ENCODE measurements at places on chromosomes 13 and 19.
A peak's percentile ranks its signal among the peaks of the same experiment; 100 is the strongest.

DNA sequence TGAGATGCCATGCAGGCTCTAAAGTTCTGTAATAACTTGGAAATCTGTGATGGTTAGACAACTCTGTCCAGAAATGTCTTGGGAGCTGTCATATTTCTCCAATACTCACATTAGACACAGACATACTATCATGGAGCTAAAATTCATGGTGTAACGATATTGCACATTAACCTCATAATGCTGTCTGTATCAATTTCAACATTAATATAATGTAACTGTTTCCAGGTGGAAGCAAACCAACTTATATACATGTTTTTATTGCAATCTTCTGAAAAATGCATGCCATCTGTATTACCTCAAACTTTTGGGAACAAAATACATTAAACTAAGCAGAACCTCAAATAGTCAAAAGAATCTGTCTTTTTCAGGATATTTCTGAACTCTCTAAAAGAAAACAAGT is 14.7 kb upstream of the SPART start:
- peaks cover 18% of the 10 kb centered on the region for H3K27me3 ChIP-seq
- DNase-seq, result no peak
- H3K27ac ChIP-seq, result no peak overlapping the region
- no peaks in the 10 kb centered on the region for H3K4me1 ChIP-seq
- no peak overlapping the region for H3K4me3 ChIP-seq
- H3K36me3 ChIP-seq, result no peaks in the 10 kb centered on the region

DNA sequence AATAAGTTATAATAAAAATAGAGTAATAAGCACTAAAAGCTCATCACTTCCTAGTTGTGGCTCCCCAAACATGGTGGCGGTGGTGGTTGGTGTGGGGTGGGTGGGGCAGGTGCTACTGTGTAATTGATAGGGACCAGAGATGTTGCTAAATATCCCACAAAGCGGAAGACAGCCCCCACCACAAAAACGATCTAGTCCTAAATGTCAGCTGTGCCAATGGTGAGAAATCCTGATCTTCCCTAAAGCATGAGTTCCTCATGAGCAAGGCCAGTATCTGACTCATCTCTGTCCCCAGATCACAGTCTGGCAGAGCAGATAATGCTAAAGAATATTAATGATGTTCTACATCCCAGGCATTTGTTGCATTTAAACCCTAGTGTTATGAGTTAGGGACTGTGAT is 1.9 kb upstream of the EDDM13 start:
- DNase-seq, result no peak
- H3K36me3 ChIP-seq, result peaks cover 7% of the 10 kb centered on the region
- no peak overlapping the region for H3K27ac ChIP-seq
- H3K27me3 ChIP-seq, result no peaks in the 10 kb centered on the region
- H3K4me3 ChIP-seq, result no peak overlapping the region

GRCh38 chr19:39369200-39369599 is 21.7 kb downstream of the PAF1 start:
- no peaks in the 10 kb centered on the region for H3K4me1 ChIP-seq
- no peak overlapping the region for H3K27ac ChIP-seq
- no peak for DNase-seq
- no peak overlapping the region for H3K4me3 ChIP-seq
- H3K36me3 ChIP-seq, result peaks cover 21% of the 10 kb centered on the region

- H3K4me1 ChIP-seq, result no peaks in the 10 kb centered on the region
- H3K27me3 ChIP-seq, result no peaks in the 10 kb centered on the region
- no peak for DNase-seq
Observed at GRCh38 chr19:2668175-2668763, 34.2 kb downstream of the GNG7 start.

DNA sequence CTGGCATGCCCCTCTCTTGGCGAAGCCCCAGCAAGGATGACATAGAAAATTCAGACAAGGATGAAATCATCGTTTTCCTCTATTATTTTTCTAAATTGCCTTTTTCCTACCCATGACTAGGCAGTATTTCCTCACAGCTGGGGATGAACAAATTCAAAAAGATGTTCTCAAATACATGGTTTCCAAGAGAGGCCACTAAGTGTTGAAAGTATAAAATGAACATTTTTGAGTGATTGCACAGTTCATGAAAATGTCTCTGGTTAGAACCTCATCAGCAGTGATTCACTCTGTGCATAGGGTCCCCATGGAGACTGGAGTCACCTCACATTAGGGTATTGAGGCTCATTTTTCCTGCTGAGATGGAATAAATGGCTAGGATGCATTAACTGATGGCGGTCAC is 373.7 kb downstream of the DNAJC15 start:
- no peak for DNase-seq
- peaks cover 10% of the 10 kb centered on the region for H3K27me3 ChIP-seq
- H3K36me3 ChIP-seq, result no peaks in the 10 kb centered on the region
- H3K27ac ChIP-seq, result no peak overlapping the region
- H3K4me1 ChIP-seq, result no peaks in the 10 kb centered on the region

- peaks cover 11% of the 10 kb centered on the region for H3K4me1 ChIP-seq
- peaks cover 11% of the 10 kb centered on the region for H3K27me3 ChIP-seq
- H3K27ac ChIP-seq, result peak within 1 kb of the TSS; percentile 46
- peak within 1 kb of the TSS; percentile 67 for H3K4me3 ChIP-seq
- no peaks in the 10 kb centered on the region for H3K36me3 ChIP-seq
- peak; percentile 70 for DNase-seq
Observed at GRCh38 chr19:4539693-4540581, at the start of gene LRG1. TSS of gene LRG1 (minus strand) at chr19:4540036. CDS start at chr19:4540013, 23 bp downstream.

DNA sequence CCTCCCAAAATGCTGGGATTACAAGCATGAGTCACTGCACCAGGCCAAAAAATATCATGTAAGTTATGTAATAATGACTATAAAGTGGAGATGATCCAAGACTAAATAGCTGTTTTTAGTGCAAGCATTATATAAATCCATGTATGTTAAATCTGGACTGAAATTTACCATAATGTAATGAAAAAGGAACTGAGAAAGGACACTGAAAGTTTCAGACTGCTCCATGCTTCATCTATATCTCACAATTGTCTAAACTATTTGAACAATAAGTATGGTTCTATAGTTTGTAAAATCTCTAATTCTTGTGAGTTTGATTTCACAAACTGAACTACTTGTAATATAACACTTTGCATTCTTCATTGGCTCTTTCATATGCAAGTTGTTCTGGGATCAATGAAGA is 2299.5 kb downstream of the PCDH9 start:
- no peaks in the 10 kb centered on the region for H3K27me3 ChIP-seq
- peak overlapping the region; percentile 41 for H3K27ac ChIP-seq
- no peaks in the 10 kb centered on the region for H3K36me3 ChIP-seq
- DNase-seq, result no peak

DNA sequence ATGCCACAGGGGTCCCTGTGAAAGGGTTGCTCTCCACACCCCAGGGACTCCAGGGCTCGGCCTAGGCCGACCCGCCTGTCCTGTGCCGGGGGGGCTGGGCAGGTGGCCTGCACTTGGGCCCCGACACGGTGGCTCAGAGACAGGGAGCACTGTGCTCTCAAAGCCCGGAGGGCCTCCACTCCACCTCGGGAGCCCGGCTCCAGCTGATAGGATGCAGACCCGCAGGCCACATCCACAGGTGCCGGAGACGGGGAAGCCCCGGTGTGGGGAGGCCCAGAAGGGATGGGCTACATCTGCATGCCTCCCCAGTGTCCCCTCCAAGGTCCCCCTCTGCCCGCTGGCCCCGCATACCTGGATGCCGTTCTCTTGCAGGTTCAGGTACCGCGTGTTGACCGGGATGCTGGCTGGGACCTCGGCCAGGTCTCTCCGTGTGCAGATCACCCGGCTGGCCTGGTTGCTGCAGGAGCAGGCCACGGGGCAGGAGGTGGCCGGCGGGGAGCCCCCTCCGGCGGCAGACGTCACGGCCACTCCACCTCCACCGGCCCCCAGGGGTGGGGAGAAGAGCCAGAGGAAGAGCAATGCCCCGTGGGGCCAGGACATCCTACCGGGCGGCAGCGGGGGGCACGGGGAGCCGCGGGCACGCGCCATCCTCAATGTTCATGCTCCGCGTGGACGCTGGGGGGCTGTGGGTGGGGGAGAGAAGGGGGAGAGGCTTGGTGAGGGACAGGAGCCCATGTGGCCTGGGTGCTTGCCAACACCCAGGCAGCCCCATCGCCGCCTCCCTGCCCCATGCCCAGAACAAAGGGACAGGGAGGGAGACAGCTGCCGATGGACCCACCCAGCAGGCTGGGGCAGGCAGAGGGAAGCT is 19.8 kb downstream of the LRRC4B start:
- peaks cover 32% of the 10 kb centered on the region for H3K27me3 ChIP-seq
- no peaks in the 10 kb centered on the region for H3K36me3 ChIP-seq
- H3K4me3 ChIP-seq, result no peak overlapping the region
- no peak for DNase-seq

- no peaks in the 10 kb centered on the region for H3K27me3 ChIP-seq
- no peaks in the 10 kb centered on the region for H3K4me1 ChIP-seq
- no peak overlapping the region for H3K27ac ChIP-seq
Observed at GRCh38 chr19:5916181-5916708, 2.2 kb downstream of the CAPS start.

DNA sequence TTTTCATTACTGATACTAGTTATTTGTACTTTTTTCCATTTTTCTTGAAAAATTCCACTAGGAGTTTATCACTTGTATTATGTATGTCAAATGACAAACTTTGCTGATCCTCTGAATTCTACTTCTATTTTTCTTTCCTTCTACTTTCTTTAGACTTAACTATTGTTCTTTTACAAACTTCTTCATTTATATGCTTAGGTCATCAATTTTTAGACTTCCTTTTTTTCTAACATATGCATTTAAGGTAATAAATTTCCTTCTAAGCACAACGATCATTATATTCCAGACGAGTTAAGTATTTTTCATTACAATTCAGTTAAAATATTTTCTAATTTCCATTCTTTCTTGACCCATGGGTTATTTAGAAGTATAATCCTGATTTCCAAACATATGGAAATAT is 240.8 kb downstream of the NHLRC3 start:
- H3K27me3 ChIP-seq, result peaks cover 28% of the 10 kb centered on the region
- no peaks in the 10 kb centered on the region for H3K36me3 ChIP-seq
- H3K4me1 ChIP-seq, result no peaks in the 10 kb centered on the region

DNA sequence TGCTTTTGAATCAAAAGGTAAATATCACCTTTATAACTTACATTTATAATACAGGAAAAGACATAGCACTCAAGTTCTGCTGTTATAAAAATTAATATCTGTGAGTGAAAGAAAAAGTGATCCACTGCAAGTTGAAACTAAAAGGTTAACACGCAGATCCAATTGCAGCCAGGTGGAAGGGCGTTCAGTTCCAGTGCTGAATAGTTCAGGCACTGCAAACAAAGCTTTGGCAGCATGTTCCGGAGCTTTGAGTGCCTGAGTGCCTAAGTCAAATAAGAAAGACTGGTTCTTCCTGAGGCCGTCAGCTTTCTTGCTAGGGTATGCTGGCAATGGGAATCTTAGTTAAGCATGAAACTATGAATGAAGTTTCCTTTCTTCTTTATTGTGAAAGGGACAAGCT is 200.3 kb downstream of the LMO7 start:
- H3K27me3 ChIP-seq, result no peaks in the 10 kb centered on the region
- H3K27ac ChIP-seq, result no peak overlapping the region
- H3K4me1 ChIP-seq, result peaks cover 6% of the 10 kb centered on the region
- DNase-seq, result no peak
- H3K36me3 ChIP-seq, result peaks cover 17% of the 10 kb centered on the region
- no peak overlapping the region for H3K4me3 ChIP-seq

DNA sequence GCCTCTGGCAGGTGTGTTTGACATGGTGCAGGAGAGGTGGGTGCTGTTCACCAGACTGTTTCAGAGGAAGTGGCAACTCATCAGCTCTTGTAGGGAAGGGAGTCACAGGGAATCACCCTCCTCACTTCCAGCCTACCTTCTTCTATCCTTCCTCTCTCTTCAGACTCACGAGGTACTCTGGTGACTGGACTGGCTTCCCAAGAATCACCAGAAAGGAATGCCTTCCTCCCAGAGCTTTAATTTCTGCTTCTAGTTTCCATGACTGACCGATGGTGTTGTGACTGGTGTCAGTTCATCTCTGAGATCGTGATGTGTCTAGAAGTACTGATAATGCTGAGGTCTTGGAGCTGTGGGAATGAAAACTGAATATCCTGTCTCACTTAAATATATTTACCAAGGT is 247.3 kb downstream of the KCTD12 start:
- H3K4me3 ChIP-seq, result no peak overlapping the region
- H3K4me1 ChIP-seq, result no peaks in the 10 kb centered on the region
- DNase-seq, result no peak
- no peaks in the 10 kb centered on the region for H3K36me3 ChIP-seq
- H3K27ac ChIP-seq, result no peak overlapping the region

DNA sequence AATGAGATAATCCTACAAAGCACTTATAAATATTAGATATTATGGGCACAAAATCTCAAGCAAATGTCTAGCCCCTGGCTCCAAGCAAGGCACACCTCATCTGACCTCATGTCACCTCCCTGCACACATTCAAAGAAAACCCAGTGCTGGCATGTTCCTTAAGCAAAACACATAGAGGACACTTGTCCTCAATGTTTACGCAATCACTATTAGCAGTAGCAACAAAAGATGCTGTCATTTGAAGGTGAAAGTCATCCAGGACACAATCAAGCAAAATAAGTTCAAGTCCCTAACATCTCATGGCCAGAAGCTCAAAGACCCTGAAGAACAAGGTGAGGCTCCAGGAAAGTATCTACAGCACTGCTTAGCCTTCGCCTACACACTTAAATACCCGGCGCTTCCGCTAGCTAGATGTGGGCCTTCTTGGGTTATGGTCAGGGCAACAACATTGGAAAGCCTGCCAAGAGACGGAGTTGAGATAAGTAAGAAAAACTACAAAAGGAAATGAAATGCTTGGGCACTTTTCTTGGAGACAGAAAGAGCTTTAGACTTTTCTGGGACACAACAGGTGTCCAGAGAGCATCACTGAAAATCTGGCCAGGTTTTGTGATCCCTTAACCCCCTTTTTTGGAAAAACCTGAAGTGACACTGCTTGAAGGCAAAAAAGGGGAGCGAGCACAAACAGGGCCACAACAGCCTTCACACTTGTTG is 85.7 kb downstream of the FOXO1 start:
- no peak for DNase-seq
- peaks cover 92% of the 10 kb centered on the region for H3K4me1 ChIP-seq
- peak overlapping the region; percentile 64 for H3K27ac ChIP-seq
- H3K4me3 ChIP-seq, result no peak overlapping the region
- no peaks in the 10 kb centered on the region for H3K27me3 ChIP-seq

DNA sequence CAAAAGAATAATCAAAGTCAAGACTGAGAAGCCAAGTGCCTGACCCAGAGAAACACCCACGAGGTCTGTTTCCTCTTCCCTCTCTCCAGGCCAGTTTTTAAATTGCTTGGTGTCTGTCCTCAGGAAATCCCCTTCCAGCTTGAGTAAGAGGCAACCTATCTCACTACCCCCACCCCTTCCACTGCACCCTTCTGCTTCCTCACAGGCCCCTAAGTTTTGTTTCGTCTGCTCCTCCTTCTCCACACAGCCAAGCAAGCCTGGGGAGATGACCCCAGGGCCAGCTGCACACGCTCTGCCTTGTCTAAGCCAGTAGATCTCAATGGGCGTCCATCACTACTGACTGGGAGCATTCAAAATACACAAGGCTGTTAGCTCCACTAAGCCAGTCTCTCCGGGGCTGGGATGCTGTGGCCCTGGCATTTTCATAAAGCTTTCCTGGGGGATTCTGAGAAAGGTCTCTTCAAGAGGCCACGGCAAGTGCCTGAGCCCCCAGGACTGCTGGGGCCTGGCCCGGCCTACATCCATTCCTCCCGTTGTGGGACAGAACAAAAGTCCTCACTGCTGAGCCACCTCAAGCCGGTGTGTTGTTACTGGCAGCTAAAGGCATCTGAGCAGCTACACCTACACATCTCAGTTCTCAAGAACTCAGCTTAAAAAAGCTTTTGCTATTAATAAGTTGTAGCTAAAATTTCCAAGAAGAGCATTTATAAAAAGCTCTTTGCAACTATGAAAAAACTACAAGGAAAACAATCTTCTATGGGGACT is 14.9 kb upstream of the IL4I1 start:
- H3K36me3 ChIP-seq, result peaks cover 61% of the 10 kb centered on the region
- DNase-seq, result peak; percentile 65
- H3K4me1 ChIP-seq, result peaks cover 48% of the 10 kb centered on the region
- H3K27ac ChIP-seq, result peak overlapping the region; percentile 90
- peak overlapping the region; percentile 17 for H3K4me3 ChIP-seq

Data from activated naive CD4-positive, alpha-beta T cell treated with anti-CD3 and anti-CD28 coated beads for 36 hours (primary cell).